Memory B cell (primary cell): ENCODE measurements at places on chromosomes 11 and 22.
A peak's percentile ranks its signal among the peaks of the same experiment; 100 is the strongest.

- no peak for DNase-seq
Observed at GRCh38 chr11:34924714-34925113, 8.3 kb downstream of the PDHX start.

DNA sequence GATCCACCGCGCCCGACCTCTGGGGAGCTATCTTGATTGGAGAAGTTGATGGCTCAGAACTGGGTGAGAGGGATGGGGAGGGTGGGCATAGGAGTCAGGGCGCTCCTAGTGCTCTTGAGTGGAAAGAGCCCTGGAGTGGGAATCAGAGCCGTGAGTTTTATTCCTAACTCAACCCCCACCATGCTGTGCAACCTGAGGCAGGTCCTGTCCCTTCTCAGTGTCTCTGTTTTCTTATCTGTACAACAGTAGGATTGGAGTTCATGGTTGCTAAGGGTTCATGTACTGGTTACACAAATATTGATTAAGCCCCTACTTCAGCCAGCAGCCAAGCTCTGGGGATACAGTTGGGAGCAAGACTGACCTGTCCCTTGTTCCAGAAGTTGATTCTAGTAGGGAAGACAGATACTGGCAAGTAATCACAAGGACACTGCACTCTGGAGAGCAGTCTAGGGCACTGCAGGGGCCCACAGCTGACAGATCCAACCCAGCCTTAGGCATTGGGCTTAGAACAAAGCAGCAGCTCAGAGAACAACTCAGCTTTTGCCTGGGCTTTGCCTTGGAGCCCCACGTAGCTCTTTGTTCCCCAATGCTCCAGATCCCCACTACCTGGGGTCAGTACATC is 12.4 kb upstream of the DAGLA start:
- no peak for DNase-seq

DNA sequence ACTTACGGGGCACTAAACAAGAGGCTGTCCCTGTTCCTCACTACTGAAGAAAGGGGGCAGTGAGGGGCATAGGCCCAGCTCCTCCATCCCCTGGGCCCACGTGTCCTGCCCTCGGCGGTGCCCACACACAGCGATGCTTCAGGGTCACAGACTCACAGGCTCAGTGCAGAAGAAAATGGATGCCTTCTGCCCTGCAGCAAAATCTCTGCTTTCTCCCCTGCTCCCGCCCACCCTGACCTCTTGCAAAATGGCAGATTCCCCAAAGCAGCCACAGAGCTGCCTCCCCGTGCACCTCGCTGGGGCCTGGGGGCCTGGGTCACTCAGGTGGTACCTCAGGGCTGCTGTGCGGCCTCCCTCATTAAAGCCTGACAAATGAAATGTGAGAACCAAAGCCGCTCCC is 204.0 kb downstream of the DSCAML1 start:
- DNase-seq, result no peak

DNA sequence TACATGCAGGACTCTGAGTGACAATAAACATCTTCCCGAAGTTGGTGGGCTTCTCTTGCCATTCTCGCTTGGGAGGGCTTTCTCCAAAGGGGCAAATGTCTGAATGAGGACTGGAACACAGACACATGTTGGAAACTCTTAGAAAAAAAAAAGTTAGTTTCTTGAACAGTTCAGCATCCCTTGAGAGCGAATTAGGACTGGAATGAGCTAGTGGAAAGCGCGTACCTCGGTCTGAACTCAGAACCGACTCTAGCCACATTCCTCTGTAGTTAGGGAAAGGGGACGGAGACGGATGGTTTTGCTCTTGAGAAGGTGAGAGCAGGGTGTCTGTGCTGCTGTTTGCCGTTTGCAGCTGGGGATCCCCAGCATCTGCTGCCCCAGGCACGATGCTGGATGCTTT is 517.3 kb downstream of the TBC1D22A start:
- no peak for DNase-seq

DNA sequence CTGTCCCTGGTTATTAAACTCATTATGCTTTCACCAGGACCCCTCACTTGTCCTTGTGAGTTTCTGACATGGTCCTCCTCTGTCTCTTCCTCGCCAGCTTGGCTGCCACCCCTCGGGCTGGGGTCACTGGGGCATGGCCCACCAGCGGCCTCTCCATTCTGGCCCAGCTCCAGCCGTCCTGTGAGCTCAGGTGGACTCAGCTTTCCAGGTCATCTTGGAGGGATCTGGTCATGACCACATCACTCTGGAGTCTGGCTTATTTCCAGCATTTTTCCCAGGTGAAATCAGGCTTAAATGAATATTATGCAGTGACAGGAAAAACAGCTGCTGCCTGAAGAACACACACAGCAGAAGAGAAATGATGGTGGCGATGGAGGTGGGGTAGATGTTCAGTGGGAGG is 224.5 kb downstream of the ADAMTS15 start:
- no peak for DNase-seq

DNA sequence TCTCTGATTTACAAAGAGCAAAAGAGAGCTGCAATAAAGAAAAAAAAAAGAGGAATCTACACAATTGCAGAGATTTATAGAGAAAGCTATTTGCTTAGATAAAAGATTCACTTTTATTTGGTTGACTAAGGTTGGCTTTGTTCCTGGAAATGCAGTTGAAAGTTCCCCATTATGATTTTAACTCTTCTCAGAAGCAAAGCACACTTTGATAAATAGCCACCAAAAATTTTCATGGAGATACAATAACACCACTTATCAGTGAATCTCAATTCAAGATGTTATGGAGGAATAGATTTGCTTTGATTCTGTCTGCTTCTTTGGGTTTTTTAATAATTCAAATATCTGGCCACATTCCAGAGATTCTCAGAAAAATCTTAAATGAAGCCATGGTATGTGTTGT is 88.5 kb upstream of the ANO3 start:
- no peak for DNase-seq

- no peak for DNase-seq
Observed at GRCh38 chr22:44360668-44361381, 48.1 kb upstream of the SHISAL1 start.

DNA sequence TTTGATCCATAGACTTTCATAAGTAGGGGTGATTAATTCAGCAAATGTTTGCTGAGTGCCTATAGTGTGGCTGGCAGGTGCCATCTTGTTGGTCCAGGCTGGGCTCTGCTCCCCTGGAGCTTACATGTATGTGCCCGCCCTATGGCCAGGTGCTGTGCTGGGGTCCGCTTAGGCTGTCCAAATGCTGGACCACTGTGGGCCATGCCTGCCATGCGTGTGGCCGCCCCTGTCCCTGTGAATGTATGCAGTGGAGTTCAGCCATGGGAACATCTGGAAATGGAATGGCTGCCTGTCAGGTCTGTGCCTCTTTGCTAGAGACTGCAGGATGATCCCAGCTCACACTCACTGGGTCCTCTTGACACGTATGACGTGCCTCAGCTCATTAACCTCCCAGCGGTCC is 594.6 kb downstream of the TBC1D22A start:
- DNase-seq, result no peak

DNA sequence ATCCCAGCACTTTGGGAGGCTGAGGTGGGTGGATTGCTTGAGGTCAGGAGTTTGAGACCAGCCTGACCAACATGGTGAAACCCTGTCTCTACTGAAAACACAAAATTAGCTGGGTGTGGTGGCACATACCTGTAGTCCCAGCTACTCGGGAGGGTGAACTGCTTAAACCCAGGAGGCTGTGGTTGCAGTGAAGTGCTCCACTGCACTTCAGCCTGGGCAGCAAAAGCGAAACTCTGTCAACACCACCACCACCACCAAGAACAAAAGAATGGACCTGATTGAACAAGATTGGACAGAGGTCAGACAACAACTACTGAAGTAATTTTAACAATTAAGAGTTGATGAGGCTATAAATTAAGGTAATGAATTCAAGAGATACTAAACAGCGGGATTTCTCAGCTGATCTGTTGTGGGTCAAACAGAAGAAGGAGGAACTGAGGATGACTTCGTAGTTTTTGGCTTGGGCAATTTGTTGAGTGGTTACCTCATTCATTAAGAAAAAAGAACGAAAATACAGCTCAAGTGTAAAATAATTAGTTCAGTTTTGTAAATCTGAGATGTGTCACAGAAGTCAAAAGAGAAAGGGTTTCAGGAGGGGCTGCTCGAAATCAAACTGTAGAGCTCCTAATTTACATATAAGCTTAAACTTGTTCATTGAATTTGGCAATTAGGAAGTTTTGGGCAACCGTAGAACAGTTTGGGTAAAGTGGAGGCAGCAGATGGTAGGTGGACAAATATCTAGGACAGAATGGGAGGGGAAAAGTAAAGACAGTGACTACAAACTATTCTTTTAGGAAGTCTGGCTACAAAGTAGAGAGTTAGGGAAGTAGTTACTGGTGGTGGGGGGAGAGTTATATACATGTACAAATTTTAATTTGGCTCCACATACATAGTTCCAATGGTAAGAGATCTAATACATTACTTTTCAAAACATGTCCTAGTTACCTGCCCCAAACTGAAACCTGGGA is 4.5 kb downstream of the IL18 start:
- no peak for DNase-seq

GRCh38 chr11:40188848-40189247 is 1270.6 kb downstream of the LRRC4C start:
- DNase-seq, result no peak

GRCh38 chr11:1854949-1855885 is 2.3 kb downstream of the LSP1 start:
- DNase-seq, result no peak

GRCh38 chr11:25993016-25993415 is 338.9 kb upstream of the ANO3 start:
- no peak for DNase-seq

DNA sequence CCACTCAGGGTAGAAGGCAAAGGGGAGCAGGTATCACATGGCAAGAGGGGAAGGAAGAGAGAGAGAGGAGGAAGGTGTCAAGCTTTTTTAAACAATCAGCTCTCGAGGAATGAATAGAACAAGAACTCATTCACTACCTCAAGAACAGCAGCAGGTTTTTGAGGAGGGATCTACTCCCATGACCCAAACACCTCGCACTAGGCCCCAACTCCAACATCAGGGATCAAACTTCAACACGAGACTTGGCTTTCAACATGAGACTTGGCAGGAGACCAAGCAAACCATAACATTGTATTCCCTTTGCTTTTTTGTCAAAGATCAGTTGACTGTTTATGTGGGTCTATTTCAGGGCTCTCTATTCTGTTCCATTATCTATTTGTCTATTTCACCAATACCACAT is 26.9 kb upstream of the APOBEC3A start:
- no peak for DNase-seq

DNA sequence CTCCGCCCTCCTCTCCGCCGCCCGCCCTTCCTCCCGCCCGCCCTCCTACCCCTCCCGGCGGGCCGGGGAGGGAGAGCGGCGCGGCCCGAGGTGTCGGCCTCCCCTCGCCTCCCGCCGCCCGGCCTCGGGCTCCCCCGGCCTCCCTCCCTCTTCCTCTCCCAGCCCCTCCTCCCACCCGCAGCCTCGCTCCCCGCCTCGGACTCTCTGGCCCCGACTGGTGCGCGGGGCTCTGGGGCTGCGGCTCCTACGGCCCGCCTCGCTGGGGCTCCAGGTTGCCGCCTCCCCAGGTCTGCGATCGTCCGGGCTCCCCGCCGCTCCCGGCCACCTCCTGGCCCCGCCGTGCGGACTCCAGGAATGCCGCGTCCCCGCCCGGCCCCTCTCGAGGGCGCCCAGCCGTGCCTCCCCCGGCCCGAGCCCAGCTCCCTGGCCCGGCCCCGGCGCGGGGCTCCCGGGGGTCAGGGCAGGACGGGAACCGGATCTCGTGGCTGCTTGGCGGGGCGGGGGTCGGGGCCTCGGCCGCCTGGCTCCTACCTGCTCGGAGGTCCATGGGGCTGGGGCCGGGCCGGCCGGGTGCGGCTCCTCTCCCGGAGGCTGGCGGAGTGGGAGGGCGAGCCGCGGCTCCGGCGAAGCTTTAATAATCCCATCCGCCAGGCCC is at the start of gene CLCF1:
Gene CLCF1, minus strand, starts transcription at position 606 of the 655 bp plus-strand sequence. Its CDS starts 59 bp downstream, at position 547.
- peak; percentile 76 for DNase-seq

DNA sequence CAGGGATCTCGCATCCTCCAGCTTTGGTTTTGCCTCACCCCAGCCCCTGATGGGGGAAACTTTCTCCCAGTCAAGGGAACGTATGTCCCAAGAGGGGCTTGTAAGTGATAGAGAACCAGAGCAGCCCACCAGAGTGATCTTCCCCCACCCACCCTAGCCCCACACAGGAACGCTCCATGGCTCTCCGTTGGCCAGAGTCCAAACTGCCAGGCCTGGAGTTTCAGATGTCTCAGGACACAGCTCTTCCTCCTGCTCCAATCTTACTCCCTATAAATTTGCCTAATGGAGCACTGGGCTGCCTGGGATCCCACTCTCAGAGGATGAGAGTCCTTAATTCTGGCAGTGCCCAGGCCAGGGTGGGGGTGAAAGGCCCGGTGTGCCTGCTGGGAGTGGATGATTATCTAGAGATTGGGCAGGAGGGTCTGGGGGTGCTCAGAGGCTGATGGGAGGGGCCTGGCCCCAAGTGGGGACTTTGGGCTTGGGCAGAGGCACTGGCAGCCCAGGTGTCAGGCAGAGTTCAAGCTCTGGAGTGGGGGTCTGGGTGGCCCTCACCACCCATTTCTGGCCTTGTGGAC is 79.9 kb downstream of the WNT7B start:
- no peak for DNase-seq

GRCh38 chr11:1566381-1567051 is 5.6 kb downstream of the DUSP8 start:
- DNase-seq, result no peak

GRCh38 chr11:18332891-18333290 is 10.5 kb downstream of the GTF2H1 start:
- no peak for DNase-seq
